ENCODE measurements at places on chromosomes 2 and 18.

- DNase-seq: no peak
These were observed 1605.8 kb downstream of the SUCLG1 start for GRCh38 chr2:82853299-82853698.

DNA sequence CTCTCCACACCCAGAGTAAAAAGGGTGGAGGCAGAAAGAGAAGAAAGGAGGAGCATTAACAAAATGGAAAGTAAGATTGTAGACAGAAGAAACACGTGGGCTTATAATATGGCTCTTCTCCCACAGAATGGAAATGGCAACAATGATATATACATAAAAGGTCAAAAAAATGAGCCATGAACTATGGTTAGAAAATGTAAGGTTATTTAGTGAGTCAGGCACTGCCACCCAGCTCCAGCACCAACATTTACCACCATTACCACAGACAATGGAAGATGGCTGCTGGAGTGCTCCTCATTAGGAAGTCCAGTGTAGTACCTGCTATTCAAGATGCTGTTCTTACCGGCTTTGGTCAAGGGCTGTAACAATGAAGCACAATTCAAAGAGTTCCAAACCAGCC is 258.0 kb downstream of the ZEB2 start:
- no peak for DNase-seq

GRCh38 chr2:234003972-234004617 is 46.4 kb upstream of the SPP2 start:
- no peak for DNase-seq

- DNase-seq: no peak
These were observed 285.4 kb downstream of the ZNF516 start for GRCh38 chr18:76209597-76209996.

DNA sequence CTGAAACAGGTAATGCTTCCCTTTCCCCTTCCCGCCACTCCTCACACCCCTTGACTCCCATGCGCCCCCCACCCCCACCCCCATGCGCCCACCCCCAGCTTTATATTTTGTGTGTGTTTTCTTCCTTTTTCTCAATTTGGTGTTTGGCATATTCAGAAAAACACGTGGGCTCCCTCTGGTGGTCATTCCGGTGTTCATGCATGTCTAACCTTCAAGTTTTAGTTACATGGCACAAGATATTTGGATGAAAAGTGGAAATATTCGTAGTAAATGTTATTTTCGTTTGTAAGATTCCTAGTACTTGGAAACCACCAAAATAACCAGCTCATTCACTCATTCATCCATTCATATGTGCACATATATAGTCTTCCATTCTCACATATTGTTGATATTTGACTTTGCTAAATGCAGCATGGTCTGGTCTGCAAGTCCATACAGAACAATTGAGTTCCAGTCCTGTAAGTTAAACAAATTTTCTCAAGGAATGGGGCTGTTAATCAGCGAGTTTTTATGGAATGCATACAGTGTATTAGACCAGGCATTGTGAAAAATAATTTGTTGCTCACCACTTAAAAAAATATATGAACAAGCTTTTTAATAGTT is 143.6 kb upstream of the MAP3K20 start:
- DNase-seq: peak; percentile 44

GRCh38 chr2:7878786-7879482 is 802.9 kb upstream of the ID2 start:
- no peak for DNase-seq

GRCh38 chr2:53660886-53661285 is 106.7 kb upstream of the CHAC2 start:
- no peak for DNase-seq

DNA sequence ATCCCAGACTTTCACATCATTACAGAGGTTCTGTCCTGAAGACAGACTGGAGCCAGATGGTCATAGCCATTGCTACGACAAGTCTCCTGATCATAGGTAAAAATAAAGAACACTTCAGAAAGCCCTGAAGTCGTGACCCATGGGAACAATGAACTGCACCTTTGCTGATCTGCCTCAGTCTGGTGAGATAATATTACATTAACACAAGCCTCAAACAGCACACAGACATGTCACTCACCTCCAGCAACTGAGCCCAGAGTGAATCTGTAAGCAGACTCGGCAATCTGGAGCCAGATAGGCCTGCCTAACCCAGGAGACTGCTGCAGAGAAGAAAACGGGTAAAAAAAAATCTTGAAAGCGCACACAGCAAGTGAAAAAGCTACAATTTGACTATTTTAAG is 79.2 kb downstream of the SLC25A12 start:
- DNase-seq: no peak

- no peak for DNase-seq
These were observed 1118.3 kb upstream of the DDX18 start for GRCh38 chr2:116696223-116696622.

GRCh38 chr2:46504685-46505471 is 25.5 kb downstream of the TMEM247 start:
- DNase-seq: no peak

GRCh38 chr18:69326094-69326493 is 74.6 kb upstream of the DOK6 start:
- no peak for DNase-seq

DNA sequence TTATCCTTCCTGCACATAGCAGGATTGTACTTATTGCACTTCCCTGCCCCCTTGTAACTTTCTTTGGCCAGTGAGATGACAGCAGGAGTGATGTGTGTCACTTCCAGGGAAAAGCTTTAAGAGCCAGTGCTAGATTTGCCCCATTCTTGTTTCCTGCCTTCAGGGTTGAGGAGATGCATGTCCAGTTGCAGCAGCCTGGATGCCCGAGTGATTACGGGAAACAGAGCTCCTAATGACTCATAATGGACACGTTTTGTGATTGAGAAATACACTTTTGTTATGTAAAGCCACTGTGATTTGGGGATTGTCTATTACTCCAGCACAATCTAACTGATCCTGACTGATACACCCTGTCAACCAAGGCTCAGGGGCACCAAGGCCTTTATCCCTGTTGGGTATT is 5.0 kb upstream of the TET3 start:
- no peak for DNase-seq

DNA sequence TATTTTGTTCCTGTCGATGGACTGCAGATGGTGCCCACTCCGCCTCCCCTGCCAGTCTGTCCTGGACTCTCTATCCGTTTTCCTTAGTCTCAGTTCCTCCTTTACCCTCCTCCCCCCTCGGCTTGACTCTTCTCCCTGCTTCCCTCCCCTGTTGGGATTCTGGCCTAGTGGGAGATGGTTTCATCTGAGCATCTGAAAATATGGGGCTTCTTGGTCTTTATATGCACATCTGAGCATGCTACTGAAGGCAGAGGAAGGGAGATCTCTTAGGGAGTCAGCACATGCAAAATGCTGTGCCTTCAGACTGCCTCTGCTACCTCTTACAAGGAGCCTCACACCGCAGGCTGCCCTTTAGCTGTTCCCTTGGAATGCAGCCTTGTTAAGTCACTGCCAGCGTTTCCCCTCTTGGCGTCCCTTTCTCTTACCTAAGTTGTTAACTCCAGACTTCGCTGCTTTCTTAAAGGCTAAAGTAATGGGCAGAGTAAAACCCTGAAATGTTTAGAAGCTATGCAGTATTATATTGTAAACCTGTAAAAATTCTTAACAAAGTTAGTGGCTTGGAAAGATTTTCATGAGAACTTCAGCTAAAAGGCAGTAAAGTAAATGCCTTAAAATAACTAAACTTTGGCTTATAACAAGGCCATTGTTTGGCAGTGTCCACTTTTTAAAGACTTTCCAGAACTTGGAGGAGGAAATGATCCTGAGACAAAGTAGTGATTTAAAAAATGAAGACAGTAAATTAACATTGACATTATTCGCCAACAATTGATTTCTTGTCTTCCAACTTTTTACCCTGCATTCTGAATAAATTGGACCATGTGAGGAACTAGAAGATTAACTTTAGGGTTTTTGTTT is 49.8 kb downstream of the LDLRAD4 start:
- DNase-seq: no peak

DNA sequence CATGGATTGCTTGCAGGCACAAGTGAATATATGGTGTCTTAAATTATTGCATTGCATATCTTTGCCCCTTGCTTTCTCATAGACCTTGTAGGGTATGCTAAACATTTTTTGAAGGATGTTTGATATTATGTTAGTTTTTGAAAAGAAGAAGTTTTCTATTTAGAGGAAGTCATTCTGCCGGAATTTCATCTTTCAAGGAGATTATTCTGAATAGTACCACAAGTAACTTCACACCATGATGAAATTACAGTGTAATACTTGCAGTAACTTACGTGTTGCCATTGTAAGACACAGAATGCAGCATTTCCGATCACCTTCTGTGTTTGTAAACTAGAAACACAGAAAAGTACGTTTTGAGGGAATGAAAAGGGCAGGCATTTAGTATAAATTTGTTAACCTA is 71.9 kb downstream of the ACVR2A start:
- DNase-seq: no peak

DNA sequence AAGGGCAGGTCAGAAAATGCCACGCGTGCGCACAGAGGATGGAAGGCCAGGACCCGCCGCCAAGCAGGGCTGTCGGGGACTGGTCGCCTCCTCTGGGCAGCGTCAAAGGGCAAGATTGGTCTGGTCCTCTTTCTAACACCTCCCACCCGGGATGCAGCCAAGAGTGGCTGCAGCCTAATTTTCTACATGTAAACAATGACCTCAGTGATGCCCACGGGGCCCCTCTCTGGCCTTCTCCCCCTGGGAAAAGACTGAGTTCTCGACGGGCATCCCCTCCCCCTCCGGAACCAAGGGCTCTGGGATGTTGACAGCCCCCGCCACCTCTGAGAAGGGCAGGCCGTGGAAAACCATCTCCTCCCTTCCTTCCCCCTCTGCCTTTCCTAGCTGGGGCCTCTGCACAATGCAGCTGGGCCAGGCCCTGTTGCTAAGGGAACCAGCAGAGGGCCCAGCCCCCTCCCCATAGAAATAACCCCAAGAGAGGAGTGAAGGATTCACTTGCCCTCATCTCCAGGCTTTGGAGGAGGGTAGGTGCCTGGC is 80.0 kb upstream of the ZNF532 start:
- no peak for DNase-seq

DNA sequence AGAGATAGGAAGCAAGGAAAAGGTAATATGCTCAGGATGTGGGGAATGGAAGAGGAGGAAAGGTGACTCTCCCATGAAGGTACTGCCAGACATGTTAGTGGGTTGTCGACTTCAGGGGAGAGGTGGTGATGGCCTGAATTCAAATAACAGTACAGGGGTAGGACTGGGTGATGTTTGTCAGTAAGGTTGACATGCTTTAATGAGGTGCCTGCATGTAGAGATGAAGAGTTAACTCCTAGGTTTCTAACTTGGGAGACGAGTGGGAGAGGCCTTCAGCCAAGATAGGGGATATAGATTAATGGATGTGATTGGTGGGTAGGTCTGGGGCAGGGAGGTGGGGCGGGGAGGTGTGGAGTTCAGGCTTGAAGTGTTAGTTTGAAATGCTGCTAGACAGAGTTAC is 2.6 kb downstream of the NAPG start:
- no peak for DNase-seq

DNA sequence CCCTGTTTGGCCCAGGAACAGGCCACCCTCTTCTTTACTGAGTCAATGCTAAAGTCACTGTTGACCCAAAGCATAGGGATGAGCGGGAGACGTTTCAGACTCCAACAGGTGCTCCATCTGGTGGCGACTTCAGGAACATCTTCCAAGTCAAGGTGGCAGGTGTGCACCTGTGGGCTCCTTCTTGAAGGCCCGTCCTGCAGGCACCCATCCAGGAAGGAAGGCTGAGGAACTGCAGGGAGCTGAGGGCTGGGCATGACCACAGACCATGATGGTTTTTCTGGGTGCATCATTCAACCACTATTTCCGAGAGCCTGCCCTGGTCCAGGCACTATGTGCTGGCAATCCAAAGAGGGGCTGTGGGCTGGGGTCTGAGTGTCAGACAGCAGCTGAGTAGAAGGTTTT is 142.8 kb downstream of the NDUFA10 start:
- peak; percentile 33 for DNase-seq

All from stimulated activated CD8-positive, alpha-beta memory T cell treated with anti-CD3 and anti-CD28 coated beads, Interleukin-12 subunit alpha, Interleukin-12 subunit beta, amount 100 ng/mL, for 1 hour (primary cell).